ENCODE measurements at places on chromosomes 11 and 22. TPM values are rescaled to one million over a fixed set of nuclear protein-coding genes. Genes with fewer than 3 reads are reported as not detected.

- DNase-seq, result no peak
These were observed 34.2 kb downstream of the PICALM start for GRCh38 chr11:86034710-86035109.

GRCh38 chr22:23912293-23912903 is 18.2 kb downstream of the MIF start:
- DNase-seq, result no peak

GRCh38 chr22:30969532-30970355 is 679 bp downstream of the TUG1 start:
- DNase-seq, result peak; percentile 31

DNA sequence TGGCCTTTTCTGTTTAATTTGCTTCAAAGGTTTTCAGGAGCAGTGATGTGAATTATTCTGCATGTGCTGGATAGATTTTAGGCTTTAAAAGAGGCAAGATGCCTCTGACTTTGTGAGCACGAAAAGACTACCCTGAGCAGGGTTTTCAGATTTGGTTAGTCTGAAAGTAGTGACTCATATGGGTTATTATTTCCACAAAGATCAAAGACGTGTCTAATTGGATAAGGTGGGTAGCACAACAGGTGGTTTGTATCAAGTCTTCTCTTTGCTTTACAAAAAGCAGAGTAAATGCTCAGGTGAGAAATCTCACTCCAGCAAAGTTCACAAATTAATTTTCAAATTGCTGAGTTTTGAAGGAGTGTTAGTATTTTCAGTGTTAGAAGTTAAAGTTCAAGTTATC is 37.6 kb upstream of the DBX1 start:
- no peak for DNase-seq

GRCh38 chr11:117786135-117786870 is 10.7 kb downstream of the DSCAML1 start:
- DNase-seq, result no peak

DNA sequence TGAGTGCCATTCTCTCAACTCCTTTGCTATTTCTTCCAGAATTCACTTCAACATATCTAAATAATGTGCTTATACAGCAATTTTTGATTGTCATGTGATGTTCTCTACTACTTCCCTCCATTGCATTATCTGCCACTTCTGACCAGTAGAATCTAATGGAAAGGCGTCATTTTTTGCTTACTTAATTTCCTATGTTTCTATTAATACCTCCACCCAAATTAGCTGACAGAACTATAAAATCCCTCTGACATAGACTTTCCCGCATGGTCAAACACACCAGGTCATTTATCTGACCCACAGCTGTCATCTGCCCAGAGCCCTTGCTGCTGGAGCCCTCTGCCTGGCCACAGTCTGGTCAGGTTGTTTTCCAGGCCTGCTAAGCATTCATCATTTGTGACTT is 258.6 kb upstream of the NARS2 start:
- no peak for DNase-seq

GRCh38 chr11:121237686-121238658 is 54.6 kb upstream of the SC5D start:
- DNase-seq, result peak; percentile 96

Gene GAL
- 26.3 TPM for total RNA-seq

Gene GRM5
- 0.70 TPM for total RNA-seq

Gene TMEM9B
- total RNA-seq, result 40.3 TPM

Gene SIDT2
- 54.8 TPM for total RNA-seq

Gene TMPRSS5
- total RNA-seq, result 0.38 TPM
